ENCODE measurements at places on chromosomes 5 and 9. TPM values are rescaled to one million over a fixed set of nuclear protein-coding genes. Genes with fewer than 3 reads are reported as not detected.
A peak's percentile ranks its signal among the peaks of the same experiment; 100 is the strongest.

DNA sequence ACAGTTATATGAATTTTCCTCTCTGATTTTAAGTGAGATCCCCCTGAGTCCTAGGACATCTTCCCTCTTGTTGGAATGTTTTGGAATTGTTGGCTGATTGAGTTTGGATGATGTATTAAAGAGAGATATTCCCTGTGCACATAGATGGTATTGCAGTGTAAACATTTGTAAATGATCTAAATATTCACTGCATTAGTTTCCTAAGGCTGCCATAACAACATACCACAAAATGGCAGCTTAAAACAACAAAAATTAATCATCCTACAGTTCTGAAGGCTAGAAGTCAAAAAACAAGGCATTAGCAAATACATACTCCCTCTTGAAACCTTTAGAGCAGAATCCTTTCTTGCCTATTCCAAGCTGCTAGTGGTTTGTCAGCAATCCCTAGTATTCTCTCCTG lies 38.0 kb upstream of the MROH2B start:
- H3K27ac ChIP-seq = no peak overlapping the region
- DNase-seq = no peak
- no peaks in the 10 kb centered on the region for H3K36me3 ChIP-seq
- H3K4me3 ChIP-seq = no peak overlapping the region
- H3K27me3 ChIP-seq = no peaks in the 10 kb centered on the region

The OTP gene
- total RNA-seq = not detected

- H3K4me3 ChIP-seq = no peak overlapping the region
- no peaks in the 10 kb centered on the region for H3K4me1 ChIP-seq
- no peak overlapping the region for H3K27ac ChIP-seq
- no peaks in the 10 kb centered on the region for H3K36me3 ChIP-seq
These were observed 255.5 kb downstream of the ARRDC3 start for GRCh38 chr5:91127456-91128081.

- DNase-seq = no peak
- H3K4me3 ChIP-seq = no peak overlapping the region
- H3K36me3 ChIP-seq = no peaks in the 10 kb centered on the region
- H3K4me1 ChIP-seq = no peaks in the 10 kb centered on the region
- H3K27ac ChIP-seq = no peak overlapping the region
These were observed 43.6 kb upstream of the DHFR start for GRCh38 chr5:80698369-80698768.

DNA sequence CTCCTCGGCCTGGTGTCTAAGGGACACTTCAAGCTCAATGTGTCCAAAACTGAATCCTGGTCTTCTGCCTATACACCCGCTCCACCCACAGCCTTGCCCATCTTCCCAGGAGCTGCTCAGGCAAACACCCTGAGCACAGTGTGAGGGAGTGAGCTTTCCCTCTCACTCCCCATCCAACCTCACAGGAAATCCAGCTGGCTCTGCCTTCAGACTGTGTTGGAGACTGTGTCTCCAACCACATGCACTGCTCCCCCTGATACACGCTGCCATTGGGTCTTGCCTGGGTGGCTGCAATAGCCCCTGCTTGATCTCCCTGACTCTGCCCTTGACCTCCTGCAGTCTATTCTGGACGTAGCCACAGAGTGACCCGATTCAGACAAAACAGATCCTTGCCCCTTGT lies 319.5 kb upstream of the MSX2 start:
- DNase-seq = no peak
- no peaks in the 10 kb centered on the region for H3K4me1 ChIP-seq
- H3K27ac ChIP-seq = no peak overlapping the region
- no peak overlapping the region for H3K4me3 ChIP-seq
- H3K36me3 ChIP-seq = no peaks in the 10 kb centered on the region
- H3K27me3 ChIP-seq = no peaks in the 10 kb centered on the region

GRCh38 chr9:125549465-125549871 lies 157.5 kb downstream of the MAPKAP1 start:
- no peak overlapping the region for H3K27ac ChIP-seq
- no peaks in the 10 kb centered on the region for H3K27me3 ChIP-seq
- no peak for DNase-seq
- peaks cover 13% of the 10 kb centered on the region for H3K36me3 ChIP-seq

The PCDH1 gene
- total RNA-seq = not detected

The C7 gene
- total RNA-seq = not detected

DNA sequence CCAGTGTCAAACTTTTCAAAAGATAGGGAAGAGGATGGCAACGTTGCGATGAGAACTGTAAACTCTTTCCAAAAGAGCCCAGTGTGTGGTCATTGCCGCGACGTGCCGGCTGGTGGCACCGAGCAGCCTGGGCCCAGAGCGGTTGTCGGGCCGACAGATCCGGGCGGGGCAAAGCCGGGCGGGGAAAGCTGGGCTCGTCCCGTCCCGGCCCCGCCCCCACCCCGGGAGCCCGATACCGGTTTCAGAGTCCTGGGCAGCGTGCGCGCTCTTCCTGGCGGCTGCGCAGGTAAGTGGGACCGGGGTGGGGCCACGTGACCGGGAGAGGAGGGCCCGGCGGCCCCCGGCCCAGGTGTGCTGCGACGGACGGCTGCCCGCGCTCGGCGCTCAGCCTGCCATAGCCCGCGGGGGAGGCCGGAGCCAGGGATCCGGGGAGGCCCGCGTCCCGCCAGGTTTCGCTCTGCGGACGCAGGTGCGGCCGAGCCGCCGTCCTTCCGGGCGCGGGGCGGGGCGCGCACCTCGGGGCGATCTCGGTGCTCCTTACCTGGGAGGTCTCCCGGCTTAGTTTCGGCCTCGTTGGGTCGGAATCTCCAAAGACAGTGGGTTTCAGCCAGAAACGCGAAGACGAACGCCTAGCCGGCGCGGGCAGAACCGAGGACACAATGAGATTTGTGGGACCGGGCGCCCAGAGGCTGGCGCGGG lies at the start of gene MARVELD2:
MARVELD2 (plus strand) TSS at position 232 of the 699 bp plus-strand sequence. CDS start 4,270 bp downstream, outside the sequence.
- H3K27ac ChIP-seq = peak within 1 kb of the TSS; percentile 47
- H3K4me1 ChIP-seq = no peaks in the 10 kb centered on the region
- no peaks in the 10 kb centered on the region for H3K27me3 ChIP-seq

DNA sequence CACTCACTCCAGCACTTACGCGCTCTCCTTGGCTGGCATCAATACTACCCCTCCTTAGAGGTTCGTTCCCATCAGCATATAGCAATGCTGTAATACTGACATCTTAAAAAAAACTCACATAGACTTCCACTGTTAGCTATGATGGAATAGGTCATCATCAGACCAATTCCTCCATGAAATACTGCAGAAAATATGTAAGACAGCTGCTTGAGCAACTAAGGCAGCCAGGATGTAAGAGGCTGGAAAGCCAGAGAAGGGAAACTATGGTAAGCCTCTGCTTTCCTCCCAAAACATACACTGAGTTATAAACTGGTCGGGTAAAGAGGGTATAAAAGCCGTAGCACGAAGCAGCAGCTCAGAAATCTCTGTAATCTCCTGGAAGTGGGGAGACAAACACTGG lies 33.5 kb downstream of the AUH start:
- no peak overlapping the region for H3K4me3 ChIP-seq
- no peak for DNase-seq
